ENCODE measurements at places on chromosomes 5 and 9.

GRCh38 chr9:12719431-12719830 lies 26.2 kb downstream of the TYRP1 start:
- no peak for DNase-seq

DNA sequence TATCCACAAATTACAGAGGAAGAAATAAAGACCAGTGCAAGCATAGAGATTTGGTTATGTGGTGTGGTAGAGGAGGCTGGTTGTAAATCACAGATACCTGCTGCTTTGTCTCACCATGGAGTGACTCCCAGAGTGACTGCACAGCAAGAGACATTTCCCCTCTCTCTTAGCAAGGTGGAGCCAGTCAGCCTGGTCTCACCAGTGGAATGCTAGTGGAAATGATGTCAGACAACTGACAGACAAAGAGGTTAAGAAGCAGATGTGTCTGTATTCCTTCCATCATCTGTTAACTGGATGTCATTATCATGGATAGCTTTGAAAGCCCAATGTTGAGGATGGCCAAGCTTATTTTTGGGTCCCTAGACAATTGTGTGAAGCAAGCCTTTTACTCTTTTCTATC lies 509.4 kb upstream of the SEMA6A start:
- no peak for DNase-seq

DNA sequence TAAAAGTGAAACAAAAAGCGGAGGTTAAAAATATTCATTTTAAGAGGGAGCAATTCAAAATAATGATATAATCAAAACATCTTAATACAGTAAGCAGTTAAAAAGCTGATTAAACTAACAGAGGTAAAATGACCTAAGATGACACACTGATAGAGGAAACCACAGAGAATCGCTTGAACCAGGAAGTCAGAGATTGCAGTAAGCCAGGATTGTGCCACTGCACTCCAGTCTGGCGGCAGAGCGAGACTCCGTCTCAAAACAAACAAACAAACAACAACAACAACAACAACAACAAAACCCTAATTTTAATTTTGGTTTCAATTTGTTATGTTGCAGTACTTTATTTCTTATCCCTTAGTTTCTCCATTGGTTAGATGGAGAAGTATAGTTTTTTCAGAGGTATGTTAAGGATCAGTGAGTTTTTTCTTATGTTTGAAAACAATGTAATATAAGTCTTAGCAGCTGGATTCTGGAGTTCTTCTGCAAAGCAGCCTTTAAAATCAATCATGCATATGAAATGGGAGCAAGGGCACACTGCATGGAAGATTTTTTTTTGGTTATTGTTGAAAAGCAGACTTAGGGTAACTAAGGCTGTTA lies 58.5 kb downstream of the MLANA start:
- DNase-seq: no peak

DNA sequence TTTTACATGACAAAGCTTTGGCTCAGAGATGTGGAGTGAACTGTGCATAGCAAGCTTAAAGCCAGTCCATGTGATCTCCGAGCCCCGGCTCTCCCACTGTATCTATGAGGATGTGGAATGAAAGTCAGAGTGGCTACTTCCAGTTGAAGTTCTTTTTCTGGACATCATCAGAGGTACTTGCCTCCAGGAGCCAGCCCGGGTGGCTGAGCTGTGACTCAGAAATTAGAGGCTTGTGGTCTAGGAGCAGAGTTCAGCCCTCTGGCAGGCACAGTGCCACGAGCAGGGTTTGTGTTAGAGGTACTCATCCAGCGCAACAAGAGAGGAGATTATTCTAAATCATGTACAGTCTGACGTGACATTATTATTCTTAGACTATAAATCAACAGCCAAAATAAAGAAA lies 322.5 kb downstream of the CDK5RAP2 start:
- DNase-seq: no peak

DNA sequence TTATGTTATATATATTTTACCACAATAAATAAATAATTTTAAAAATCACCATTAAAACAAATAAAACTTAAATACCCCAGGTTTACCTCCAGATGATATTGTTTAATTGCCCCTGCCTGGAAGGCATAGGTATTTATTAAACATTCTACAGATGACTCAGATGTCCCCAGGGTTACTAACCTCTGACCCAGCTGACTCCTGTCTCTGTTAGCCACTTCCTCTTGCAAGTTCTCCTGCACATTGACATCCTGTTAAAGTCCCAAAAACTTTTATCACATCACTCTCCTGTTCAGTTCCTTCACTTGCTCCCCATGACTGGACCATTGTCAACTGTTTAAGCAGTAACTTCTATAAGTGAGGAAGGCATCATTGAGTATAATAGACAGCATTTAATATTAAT lies 37.0 kb upstream of the RAB3C start:
- DNase-seq: no peak

GRCh38 chr9:84331119-84331809 lies 9.3 kb downstream of the SLC28A3 start:
- DNase-seq: no peak

DNA sequence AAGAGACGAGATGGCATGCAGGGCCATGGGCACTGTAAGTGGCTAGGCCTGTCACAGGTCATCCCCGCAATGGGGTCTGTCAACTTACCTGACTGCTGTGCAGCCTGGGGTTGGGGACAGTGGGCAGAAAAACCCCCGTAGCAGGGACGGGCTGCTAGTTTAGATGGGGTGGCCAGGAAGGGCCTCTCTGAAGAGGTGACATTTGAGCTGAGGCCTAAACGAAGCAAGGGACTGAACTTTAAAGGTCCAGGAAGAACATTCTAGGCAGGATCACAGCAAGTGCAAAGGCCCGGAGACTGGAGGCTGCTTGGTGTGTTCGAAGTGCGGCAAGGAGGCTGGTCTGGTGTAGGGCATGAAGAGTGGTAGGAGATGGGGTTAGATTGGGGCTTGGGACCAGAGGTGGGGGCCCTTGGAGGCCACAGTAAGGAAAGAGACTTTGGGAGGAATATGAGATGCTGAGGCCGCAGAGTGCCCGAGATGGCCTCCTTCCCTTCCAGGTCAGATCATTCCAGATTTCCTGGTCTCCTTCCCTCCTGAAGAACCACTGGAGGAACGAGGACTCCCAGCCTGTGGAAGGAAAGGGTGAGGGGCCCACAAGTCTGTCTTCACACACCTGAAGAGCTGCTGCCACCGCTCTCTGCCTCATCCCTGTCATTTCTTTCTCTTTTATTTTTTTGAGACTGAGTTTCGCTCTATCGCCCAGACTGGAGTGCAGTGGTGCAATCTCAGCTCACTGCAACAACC lies 37.9 kb upstream of the SH3PXD2B start:
- no peak for DNase-seq

GRCh38 chr9:94479757-94480156 lies 75.1 kb upstream of the PCAT7 start:
- DNase-seq: no peak

DNA sequence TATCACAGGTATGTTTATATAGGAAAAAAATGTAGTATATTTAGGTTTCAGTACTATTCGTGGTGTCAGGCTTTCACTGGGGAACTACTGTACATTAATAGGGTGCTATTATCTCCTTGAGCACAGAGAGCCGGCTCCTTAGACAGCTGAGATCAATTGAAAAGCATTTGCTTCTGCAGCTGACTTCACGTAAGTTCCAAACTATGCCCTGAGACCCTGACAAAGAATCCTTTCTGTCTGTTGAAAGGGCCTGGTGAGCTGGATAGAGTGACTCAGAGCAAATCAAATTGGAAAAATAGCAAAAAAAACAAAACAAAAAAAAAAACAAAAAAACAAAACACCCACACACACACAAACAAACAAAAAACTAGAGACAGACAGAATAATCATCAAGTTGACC lies 652.0 kb downstream of the MTRR start:
- DNase-seq: no peak

DNA sequence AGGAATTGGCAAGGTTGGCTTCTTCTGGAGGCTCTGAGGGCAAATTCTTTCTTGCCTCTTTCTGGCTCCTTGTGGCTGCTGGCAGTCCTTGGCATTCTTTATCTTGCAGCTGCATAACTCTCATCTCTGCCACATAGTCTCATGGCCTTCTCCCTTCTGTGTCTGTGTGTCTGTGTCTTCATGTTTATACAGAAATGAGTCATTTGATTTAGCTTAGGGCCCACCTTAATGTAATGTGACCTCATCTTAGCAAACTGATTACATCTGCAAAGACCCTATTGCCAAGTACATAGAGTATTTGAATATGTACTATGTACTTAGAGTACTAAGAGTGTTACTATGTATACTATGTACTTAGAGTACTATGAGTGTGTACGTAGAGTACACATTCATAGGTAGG lies 122.5 kb downstream of the RFK start:
- no peak for DNase-seq

DNA sequence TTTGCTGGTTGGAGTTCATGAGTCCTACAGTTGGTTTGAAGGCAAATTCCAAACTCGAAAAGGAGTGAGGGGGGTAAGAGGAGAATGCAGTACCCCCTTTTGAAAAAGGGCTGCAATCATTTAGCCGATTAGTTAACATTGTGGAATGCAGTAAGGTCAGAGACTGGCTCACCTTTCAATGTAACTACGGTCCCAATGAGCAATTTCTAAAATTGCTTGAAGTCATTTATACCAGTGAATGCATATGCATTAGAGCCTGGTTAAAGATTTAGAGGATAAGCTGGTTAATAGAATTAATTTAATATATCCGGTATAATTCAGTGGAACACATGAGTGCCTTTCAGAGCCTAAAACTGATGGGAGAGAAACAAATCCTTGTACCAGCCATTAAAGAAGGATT lies 172.6 kb upstream of the PAPPA start:
- no peak for DNase-seq

GRCh38 chr9:76537150-76537646 lies 78.2 kb downstream of the GCNT1 start:
- no peak for DNase-seq

- DNase-seq: no peak
Observed at GRCh38 chr5:160905285-160905684, 53.3 kb upstream of the ATP10B start.

DNA sequence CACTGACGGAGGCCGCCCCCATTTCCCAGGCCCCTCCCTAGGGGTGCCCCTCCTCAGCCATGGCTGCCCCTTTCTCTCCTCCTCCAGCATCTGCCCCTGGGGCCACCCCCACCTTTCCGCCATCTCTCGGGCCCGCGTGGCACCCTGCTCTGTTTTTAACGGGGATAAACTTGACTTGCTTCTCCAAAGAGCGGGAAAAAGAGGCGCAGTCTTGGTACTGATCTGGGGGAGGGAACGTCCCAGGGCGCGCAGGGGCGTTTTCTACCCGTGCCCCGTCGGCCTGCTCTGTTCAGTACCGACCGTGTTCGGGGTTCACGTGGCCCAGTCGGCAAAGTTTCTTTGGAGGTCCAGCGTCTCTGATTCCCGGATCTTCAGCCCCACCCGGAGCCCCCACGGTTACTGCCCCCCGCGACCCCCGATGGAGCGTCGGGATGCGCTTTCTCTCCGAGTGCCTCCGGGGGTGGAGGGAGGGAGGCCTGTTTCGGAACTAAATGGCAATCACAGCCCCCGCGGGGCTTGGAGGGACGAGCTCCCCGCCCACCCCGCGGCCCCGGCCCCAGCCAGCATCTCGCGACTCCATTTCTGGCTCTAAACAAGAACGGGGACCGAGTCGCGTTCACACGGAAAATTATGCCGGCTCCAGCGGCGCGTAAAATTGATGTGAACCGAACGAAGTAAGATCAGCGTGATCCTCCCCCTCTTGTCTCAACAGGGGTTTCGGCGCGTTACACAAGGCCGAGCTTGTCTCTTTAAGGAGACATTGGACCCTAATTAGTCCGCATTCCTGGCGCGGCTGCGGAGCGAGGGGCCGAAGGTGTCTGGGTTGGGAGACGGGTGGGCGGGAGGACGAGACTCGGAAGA lies 1.1 kb upstream of the TLE4 start:
- peak; percentile 16 for DNase-seq

- DNase-seq: no peak
Observed at GRCh38 chr5:180636403-180637075, 12.9 kb downstream of the FLT4 start.

DNA sequence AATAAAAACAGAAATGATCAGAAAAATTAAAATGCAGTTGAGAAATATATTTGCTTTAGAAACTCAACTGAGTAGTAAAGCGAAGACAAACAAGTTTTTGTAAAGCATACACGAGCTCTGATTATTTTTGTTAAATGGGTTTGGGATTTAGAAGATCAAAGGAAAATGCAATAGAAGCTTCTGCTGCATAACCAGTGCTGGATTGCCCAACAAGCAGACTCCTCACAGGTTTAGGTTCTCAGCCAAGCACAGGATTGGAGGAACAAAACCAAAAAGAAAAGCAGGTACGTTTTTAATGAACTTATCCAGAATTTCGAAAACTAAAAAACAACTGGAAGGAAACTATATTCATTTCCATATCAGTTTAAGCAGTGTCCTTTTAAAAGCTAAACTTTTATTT lies 423.8 kb downstream of the TMEM161B start:
- DNase-seq: no peak

GRCh38 chr5:170782438-170782837 lies 1.1 kb upstream of the GABRP start:
- DNase-seq: no peak

- DNase-seq: no peak
Observed at GRCh38 chr5:10607666-10608073, 43.8 kb downstream of the ANKRD33B start.

DNA sequence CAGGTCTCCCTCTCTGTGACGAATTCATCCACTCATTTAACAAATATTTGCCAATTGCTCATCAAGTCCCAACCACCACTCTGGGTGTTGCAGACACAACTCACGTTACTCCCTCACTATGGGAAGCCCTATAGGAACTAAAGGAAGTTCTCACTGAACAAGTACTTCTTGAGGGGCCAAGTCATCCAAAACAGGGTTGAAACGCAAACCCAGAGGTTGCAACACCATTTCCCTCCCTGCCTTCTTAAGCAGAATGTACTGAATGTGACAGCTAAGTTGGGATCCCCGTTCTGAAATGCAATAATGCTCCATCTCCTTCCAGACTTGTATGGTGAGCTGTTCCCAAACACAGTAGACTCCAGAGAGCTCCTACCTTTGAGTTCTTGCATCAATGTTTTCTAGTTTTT lies 34.3 kb downstream of the EPB41L4B start:
- no peak for DNase-seq

DNA sequence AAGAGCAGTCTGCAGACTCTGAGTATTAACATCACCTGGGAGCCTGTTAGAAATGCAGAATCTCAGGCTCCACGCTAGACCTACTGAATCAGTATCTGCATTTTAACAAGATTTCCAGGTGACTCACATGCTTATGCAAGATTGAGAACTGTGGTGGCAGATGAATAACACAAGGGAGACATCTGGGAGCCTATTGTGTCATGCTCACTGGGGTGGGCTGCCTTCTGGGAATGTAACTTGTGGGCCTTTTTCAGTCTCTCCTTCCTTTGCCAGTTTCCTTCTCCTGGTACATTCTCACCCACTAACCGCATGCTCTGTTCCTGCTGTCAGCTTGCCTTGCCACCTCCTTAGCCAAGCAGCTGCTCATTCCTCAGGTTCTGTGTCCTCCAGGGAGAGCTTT lies 176.6 kb upstream of the C9orf72 start:
- no peak for DNase-seq

DNA sequence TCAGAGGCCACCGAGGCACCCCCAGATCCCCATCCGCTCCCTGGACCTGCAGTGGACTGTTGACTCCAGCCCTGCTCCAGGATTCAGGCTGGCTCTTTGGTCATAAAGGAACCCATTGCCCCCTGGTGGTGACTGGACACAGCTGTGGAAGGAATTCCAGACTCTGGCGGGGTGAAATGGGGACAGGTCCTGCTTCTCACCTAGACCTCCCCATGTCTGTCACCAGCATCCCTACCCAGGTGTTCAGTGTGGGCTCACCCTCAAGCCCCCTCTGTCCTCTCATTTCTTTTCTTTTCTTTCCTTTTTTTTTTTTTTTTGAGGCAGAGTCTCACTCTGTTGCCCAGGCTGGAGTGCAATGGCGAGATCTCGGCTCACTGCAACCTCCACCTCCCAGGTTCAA lies 25.5 kb upstream of the STXBP1 start:
- DNase-seq: peak; percentile 21
